Activated gamma-delta T cell (primary cell): ENCODE measurements at places on chromosomes 3 and 15.
A peak's percentile ranks its signal among the peaks of the same experiment; 100 is the strongest.

GRCh38 chr3:17642474-17642873 is 100.0 kb downstream of the TBC1D5 start:
- DNase-seq, result no peak

GRCh38 chr15:93500155-93500554 is 411.1 kb upstream of the RGMA start:
- no peak for DNase-seq

DNA sequence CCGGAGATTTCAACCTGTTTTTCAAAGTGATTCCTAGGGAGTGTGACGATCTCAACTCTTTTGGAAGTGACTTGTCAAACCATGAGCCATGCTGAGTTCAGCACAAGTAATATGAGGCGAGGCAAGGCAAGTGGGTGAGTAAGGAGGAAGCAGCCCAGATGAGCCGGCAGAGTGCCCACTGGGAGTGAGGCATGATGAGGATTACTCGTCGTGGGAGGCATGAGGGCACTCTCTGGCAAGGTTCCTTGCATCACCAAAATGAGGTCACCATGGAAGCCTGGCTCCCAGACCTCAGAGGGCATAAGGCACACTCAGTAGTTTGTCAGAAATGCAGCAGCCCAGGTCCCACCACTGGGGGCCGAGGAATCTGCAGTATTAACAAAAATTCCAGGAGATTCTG is 636.1 kb downstream of the MAGI1 start:
- DNase-seq, result no peak

DNA sequence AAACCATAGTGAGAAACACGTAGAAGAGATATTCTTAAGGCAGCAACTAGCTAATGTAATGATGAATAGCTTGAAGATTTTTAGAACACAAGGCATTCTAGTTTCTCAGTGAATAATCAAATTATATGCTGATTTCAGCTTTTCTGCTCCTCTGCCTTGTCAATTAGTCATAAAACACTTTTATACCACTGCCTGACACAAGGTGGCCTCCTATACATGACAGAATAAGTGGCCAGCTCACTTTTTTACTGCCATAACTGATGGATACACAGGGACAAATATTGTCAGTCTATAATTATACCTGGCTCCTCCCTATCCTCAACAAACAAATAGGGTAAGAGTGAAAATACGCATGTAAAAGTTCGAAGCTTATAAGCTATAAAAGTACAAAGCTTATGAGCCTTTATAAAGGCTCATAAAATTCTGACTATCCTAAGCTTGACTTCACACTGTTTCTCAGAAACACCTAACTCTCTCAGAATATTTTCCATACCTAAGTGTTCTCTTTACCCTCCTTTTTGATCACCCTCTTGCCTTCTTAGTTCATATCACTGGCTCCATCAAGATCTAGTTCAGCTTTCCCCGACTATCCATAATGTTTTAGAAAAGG is 81.6 kb downstream of the HERC1 start:
- DNase-seq, result no peak

DNA sequence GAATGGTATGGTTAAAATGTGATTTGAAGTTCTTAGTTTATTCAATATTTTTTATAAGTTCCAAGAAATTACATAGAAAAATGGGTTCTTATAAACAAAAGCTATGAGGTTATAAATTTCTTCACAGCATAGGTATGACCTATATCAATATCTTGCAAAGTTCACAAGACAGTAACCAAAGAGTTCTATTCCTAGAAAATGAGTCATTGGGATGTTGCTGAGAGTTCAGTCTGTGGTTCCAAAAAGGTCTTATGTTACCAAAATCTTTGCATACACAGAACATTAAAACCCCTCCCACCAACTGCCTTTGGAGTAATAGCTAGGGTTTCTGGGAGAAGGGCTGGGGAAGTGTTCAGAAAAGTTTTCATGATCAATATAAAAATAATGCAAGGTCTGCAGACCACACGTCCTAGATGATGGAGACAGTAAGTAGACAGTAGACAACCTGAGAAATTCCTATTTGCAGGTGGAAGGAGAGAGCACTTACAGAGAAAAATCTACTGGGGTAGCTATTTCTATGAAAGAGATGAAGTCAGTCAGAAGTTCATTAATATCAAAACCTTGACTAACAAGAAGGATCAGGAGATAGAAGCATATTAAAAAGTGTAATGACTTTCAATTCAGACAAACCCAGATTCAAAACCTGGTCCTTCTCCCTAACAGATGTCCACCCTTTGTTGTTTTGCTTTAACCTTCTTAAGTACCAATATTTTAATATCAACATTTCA is 279.3 kb downstream of the KCNH8 start:
- DNase-seq, result no peak

GRCh38 chr3:42663581-42664437 is 10.3 kb downstream of the ZBTB47 start:
- DNase-seq, result no peak

DNA sequence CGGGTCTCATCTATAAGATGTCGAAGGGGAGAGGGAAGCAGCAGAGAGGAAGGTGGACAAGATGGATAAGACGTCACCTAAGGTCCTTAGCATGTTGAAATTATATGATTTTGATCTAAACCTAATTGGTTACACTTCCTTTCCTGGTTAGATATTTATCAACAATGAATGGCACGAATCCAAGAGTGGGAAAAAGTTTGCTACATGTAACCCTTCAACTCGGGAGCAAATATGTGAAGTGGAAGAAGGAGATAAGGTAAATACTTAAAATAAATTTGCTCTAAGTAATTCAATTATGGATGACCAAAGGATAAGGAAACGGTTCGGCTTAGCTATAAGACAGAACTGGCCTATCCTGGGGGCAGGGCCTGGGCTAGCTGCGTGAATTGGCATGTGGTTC is 5.5 kb downstream of the ALDH1A3 start:
- no peak for DNase-seq

DNA sequence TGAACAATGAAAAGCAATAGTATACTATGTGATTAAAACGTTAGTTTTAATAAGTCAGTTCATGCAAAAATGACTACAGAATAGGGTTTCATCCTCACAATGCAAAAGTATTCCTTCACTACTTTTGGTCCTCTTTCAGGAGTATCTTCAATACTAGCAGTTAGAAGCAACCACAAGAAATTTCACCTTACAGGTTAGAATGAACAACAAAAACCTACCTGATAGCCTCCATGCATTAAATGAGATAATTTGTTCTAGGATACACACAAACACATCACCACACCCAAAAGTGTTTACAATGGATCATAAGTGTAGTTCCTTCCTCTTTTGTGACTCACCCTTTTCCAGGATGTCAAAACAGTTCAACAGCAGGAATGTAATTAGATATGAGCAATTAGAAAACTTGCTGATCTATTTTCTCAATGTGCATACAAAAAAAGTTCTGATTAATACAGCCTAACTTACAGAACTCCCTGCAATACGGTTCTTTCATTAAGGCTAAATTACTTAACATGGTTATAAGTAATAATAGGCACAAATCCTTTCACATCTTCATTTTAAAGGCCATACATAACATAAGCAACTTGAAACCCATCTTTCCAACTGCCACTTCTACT is 21.6 kb downstream of the UACA start:
- no peak for DNase-seq

DNA sequence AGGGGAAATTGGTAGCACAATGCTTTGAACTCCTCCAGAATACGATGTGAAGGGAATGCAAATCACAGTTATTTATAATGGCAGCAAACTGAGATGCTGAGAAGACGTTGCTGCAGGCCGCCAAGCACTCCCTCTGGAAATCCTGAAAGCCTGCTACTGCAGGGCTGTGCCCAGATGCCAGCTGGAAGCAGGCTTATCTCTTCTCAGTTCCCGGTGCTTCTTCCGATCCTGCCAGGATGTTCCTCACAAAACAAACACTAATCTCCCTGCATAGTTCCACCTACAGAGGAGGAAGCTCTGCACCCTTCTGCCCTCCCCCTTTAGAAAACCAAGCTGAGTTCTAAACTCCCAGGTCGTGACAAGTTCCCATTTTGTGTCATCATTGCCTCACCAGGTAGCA is 201.7 kb upstream of the BCL6 start:
- no peak for DNase-seq

DNA sequence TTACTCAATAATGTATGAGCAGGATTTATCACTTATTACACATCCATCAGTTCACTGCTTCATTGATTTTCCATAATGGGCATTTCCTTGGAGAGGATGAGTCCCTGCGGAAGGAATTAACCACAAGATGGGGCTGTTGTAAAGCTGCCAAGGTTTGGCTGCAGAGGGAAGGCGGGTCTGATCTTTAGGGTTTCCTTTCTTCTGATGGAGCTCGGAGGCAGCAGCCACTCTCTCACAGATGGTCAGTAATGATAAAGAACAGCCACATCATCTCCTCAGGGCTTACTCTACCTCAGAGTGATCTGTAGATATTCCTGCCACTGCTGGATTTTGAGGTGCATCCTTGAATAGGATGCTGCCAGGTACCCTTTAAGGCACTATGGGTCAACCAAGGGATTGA is 115.2 kb downstream of the USP13 start:
- no peak for DNase-seq

- DNase-seq, result no peak
Observed at GRCh38 chr3:105532251-105532650, 165.5 kb downstream of the ALCAM start.

DNA sequence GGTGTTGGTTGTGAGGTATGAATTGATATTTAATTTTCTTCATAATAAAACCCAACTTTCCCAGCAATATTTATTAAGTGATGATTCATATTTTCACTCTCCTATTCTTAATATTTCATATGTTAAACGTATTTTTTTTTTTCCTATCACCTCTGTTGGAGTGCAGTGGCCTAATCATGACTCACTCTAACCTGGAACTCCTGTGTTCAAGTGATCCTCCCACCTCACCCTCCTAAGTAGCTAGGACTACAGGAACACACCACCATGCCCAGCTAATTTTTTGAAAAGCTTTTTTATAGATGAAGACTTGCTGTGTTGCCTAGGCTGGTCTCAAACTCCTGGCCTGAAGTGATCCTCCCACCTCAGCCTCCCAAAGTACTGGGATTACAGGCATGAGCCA is 8.6 kb downstream of the PARP15 start:
- DNase-seq, result no peak

DNA sequence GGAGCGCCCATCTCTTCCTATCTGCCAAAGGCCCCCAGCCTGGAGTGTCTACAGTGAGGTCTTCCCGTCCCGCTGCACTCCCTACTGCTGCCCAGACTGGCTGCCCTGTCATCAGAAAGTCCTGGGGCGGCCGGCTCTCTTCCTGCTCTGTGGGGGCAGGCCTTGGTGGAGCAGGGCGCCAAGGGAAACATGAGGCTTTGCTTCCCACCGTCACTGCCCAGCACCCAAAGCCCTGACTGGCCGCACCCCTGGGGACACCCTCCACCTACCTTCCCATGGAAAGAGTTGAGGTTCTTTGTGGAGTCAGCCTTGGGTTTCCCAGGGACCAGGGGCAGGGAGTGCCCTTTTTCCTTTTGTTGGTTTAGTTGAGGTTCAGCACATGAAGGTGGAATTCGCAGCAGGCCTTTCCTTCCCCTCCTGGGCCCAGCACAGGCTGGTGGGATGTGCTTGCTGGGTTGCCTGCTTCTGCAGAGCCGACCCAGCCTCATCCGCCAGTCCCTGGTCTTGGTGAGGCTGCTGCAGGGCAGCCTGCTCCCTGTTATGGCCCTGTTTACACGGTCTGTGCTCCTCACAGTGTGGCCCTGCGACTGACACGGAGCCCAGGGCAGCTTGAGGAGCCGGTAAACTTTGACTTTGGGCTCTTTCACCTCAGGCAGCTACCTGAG is 51.8 kb upstream of the PLXNA1 start:
- DNase-seq, result no peak

DNA sequence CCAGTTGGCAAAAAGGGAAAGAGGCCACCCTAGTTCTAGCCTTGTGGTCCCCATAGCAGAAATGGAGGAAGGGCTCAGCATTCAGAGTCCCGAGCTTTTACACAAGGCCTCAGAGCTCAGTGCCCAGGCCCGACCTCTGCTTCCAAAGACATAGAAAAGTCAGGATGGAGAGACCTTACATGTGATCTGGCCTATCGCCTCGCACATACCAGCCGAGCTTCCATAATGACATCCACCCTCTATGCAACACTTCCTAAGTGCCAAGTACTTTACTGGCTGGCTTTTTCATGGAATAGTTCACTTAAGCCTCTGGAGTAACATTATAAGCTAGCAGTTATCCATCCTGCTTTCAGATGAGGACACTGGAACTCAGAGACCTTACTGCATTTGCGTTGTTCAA is 275.9 kb downstream of the FAM43A start:
- DNase-seq, result no peak

DNA sequence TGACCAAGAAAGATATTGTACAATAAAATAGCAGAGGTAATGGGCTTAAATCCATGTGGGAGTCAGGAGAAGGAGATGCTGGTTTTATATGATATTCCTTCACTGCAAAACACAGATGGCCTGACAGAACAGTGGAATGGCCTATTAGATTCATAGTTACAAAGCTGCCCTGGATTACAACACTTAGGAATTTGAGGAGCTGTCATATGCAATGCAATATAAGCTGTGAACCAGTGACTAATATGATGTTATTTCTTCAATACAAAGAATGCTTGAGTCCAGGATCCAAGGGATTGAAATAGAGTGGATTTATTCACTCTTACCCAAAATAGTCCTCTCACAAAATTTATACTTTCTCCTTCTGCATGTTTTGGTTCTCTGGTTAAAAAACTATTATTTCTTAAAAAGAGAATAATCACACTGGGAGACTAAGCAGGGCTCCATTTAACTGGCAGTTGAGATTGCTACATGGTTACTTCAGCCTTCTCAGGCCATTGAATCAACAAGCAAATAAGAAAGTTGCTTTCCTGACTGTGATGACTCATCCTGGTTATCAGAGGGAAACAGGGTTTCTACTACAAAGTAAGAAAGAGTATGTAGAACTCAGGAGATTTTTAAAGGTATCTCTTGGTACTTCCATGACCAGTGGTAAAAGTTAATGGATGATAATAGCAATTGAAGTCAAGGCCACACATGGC is 79.8 kb upstream of the ZPLD1 start:
- no peak for DNase-seq

GRCh38 chr3:81105206-81105605 is 656.2 kb downstream of the GBE1 start:
- no peak for DNase-seq

GRCh38 chr3:56839784-56840715 is 38.3 kb upstream of the ARHGEF3 start:
- DNase-seq, result no peak

- DNase-seq, result peak; percentile 20
Observed at GRCh38 chr3:44554626-44555592, at the start of gene ZKSCAN7. Gene ZKSCAN7, plus strand, starts transcription at chr3:44555193. Its CDS starts 1,855 bp downstream, at chr3:44557048.

DNA sequence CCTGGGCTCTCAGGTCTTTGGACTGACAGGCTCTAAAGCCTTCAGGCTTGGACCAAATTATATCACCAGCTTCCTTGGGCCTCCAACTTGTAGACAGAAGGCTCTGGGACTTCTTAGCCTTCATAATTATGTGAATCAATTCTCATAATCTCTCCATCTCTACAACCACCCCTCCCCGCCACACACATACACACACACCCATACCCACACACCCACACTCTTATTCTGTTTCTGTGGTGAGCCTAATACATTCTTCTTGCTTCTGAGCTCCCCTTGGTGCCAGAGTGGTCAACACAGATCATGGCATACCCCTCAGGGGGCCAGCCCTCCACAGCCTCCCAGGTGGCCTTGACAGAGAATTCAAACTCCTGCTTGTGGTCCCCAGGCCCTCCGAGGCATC is 5.6 kb upstream of the NUP210 start:
- DNase-seq, result no peak

- no peak for DNase-seq
Observed at GRCh38 chr15:68578980-68579935, at the start of gene CORO2B. Gene CORO2B, plus strand, starts transcription at chr15:68578993. Its CDS starts 270 bp downstream, at chr15:68579263.

GRCh38 chr3:60456180-60456579 is 795.1 kb downstream of the FHIT start:
- DNase-seq, result no peak

GRCh38 chr3:77468626-77469020 is 428.7 kb downstream of the ROBO2 start:
- no peak for DNase-seq
